Right lung (tissue), 10 donors: ENCODE measurements at places on chromosomes 1 and 21.

- no peak for DNase-seq
Observed at GRCh38 chr1:117676615-117677130, 70.8 kb downstream of the TENT5C start.

GRCh38 chr1:178945763-178946266 lies 74.9 kb upstream of the ANGPTL1 start:
- no peak for DNase-seq

DNA sequence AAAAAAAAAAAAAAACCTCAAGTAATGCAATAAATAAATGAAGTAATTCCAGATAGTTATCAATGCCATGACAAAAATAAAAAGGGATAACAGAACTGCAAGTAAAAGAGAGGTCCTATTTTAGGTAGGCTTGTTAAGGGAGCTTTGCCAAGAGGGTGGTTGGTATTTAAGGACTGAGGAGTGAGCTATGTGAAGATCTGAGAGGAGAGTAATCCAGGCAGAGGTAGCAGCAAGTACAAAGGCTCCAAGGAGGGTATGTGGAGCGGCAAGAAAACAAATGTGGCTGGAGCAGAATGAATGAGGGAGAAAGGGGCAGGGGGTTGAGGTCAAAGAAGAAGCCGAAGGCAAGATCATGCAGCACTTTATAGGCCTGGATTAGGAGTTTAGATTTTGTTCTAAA lies 59.9 kb upstream of the CDC42BPA start:
- no peak for DNase-seq

DNA sequence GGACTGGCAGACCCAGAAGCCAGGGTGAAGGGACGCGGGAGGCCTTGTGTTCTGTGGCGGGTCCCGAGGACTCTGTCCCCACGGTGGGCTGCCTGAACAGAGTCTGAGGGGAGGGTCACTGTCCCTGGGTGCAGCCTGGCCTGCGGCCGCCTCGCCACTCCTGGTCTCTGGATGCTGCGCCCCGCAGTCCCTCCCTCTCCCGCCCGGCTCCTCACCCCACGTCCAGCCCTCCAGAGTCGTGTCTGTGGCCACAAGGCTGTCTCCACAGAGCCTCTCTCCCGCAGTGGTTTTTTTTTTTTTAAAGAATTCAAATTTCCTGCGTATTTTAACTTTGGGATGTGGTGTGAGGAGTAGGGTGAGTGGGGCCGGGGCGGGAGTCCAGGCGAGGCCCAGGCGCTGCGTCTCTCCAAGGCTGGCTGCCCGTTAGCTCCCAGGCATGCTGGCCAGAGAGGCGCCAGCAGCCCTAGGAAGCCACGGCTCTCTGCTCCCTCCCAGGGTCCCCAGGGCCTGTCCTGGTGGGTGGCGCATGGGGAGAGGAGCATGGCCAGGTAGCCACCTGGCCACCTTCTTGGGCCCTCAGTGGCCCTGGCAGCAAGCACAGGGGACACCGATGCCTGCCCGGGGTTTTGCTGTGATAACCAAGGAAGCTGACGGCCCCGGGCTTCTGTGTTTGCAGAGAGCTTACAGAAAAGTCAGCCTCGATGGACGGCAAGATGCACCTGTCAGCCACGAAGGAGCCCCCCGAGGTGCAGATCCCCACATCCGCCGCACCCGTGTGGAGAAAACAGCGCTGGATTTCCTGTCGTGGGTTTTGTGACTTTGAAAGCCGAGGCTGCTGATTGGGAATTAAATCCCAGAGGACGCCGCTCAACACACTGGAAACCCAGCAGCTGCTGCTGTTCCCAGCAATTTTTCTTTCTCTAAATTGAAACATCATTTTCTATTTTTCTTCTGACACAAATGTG lies 72.8 kb downstream of the MORN1 start:
- no peak for DNase-seq
